Eye (tissue), 1 donor: ENCODE measurements at places on chromosomes 7 and 10.

- DNase-seq: peak; percentile 18
These were observed 92.0 kb upstream of the MKLN1 start for GRCh38 chr7:131235489-131236317.

- no peak for DNase-seq
These were observed 69.4 kb upstream of the COL13A1 start for GRCh38 chr10:69732147-69732825.

GRCh38 chr10:15419279-15419874 is 48.3 kb upstream of the FAM171A1 start:
- DNase-seq: peak; percentile 77

DNA sequence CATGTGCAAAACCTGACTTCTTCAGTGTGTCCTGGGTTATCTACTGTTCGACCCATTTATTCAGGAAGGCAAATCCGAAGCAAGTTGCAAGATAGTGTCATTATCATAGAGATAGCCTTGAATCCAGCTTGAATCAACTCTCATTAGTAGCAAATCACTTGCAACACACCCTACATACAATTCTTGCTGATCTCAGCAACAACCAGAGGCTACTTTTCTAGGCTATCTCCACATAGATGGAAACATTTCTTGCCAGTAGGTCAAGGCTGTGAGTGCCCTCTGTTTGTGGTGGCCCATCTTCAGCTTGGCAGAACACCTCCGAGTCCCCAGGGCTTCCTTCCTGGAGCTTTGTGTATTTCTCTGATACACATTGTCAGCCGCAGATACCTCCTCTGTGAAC is 12.0 kb downstream of the UBTD1 start:
- no peak for DNase-seq
